Dermis microvascular lymphatic vessel endothelial cell (primary cell): ENCODE measurements at places on chromosomes 7 and 10. TPM values are rescaled to one million over a fixed set of nuclear protein-coding genes. Genes with fewer than 3 reads are reported as not detected.

GRCh38 chr10:105253515-105254212 lies 612.6 kb downstream of the SORCS3 start:
- DNase-seq: no peak

DNA sequence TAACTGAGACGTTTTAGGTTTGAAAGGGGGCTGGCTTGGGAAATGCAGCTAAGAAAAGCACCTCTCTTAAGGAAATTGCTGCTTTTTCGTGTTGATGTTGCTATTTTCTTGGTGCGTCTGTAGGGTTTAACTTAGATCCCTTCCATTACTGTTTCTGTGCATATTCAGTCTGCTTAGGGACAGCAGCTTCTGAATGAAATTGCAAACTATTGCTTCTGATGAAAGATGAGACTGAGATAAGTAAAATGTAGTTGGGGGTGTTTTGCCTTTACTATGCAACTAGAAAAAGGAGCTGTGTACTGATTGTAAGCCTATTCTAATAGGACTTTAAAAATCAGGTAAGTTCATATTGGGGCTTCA lies 772 bp downstream of the HDAC9 start:
- DNase-seq: no peak

GRCh38 chr7:66928388-66928787 lies 7.4 kb downstream of the TMEM248 start:
- no peak for DNase-seq

GRCh38 chr7:99953649-99954048 lies 22.2 kb downstream of the AZGP1 start:
- no peak for DNase-seq

- DNase-seq: peak; percentile 75
Measured at GRCh38 chr10:89032141-89032891, 41.7 kb downstream of the FAS start.

- DNase-seq: no peak
Measured at GRCh38 chr7:14377646-14378266, 388.3 kb upstream of the ETV1 start.

- DNase-seq: no peak
Measured at GRCh38 chr10:117441361-117441760, 66.1 kb upstream of the PDZD8 start.

DNA sequence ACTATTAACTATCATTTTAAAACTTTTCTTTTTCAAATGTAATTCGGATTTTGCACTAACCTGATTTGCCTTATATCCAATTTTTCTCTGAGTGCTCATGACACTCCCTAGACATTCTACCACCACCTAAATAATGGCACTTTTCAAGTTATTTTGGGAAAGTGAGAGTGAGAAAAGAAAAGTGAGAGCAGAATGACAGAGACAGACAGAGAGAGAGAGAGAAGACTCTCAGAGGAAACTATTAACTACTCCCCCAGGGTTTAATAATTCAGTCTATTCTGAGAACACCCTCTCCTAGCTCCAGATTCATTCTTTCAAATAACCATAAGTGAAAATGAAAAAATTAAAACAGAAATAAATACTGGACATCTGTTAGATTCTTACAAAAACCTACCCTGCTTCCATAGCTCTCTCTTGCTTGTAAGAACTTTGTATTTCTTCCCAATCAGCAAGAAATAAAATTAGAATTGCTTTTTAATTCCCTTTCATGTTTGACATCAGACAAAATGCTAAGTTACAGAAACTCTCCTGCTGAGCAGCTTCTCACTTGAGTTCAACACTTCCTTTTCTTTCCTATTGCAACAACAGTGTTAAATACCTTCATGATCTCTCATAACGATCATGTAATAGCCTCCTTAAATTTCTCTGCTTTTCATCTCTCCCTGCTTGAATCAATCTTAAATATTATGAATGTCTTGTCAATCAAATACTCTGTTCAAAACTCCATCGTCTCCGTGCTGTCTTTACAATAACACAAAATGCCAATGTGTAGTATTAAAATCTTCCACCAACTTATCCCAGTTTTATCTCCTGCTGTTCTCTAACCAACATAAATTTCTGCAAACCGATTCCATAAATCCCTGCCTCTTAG lies 191.7 kb downstream of the SEMA3E start:
- DNase-seq: no peak

DNA sequence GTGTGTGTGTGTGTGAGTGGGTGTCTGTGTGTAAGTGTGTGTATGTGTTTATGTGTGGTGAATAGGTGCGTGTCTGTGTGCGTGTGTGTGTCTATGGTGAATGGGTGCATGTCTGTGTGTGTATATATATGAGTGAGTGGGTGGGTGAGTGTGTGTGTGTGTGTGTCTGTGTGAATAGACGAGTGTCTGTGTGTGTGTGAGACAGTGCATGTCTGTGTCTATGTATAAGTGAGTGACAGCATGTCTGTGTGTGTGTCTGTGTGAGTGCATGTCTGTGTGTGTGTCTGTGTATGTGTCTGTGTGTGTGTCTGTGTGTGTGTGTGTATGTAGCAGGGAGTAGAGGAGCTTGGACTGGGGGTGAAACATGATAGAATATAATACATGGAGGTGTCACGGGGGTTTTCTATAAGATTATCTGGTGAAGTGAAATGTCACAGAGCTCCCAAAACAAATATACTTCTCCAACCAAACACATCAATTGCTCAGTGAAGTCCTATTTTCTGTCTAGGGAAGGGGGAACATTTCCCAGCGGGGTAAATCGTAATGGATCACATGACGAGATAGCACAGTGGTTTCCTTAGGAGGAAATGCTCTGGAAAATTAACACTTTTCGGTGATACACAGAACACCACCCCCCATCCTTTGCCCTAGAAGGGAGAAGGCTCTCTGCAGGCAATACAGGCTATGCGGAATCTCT lies 723.3 kb upstream of the CELF2 start:
- no peak for DNase-seq

GRCh38 chr10:69481305-69481704 lies 30.0 kb downstream of the TSPAN15 start:
- peak; percentile 84 for DNase-seq

- DNase-seq: no peak
Measured at GRCh38 chr7:78090616-78091015, 292.0 kb downstream of the PHTF2 start.

DNA sequence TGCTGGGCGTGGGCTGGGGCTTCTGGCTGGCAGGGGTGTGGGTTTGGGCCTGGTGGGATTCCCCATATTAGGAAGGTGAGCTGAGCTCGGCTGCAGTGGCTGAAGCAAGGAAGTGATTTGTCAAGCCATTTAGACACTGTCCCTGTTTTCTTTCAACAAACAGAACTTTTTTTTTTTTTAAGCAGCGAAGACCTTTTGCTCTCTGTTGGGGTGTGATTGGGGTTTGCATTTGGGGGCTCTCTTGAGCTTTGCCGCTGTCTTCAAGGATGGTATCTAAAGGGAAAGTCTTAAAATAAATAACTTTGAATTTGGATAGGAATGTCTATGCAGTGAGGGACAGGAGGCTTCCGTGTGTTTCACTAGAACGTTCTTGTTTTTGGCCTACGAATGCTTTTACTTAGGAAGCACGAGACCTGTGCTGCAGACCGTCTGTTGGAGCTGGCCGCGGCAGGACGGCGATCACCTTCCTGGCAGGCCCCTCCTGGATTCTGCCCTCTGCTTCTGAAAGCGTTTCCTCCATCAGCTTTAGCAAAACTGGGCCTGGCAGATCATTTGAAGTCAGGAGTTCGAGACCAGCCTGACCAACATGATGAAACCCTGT lies 43.9 kb downstream of the FOXK1 start:
- DNase-seq: peak; percentile 66

Gene ABCC2
- total RNA-seq: 0.39 and 0.51 TPM in 2 replicates

Gene TBC1D12
- 12.7 and 21.4 TPM in 2 replicates for total RNA-seq

Gene SHH
- 0.13 TPM in 1 of 2 replicates, not detected in the other for total RNA-seq

Gene SMARCD3
- total RNA-seq: 1.8 and 3.2 TPM in 2 replicates

Gene MBLAC1
- total RNA-seq: 2.1 and 2.2 TPM in 2 replicates

Gene GCK
- total RNA-seq: 0.26 and 0.38 TPM in 2 replicates

Gene MGMT
- 8.2 and 9.6 TPM in 2 replicates for total RNA-seq

Gene LAMB1
- 425 and 463 TPM in 2 replicates for total RNA-seq
